ENCODE measurements at places on chromosomes 7 and 10. TPM values are rescaled to one million over a fixed set of nuclear protein-coding genes. Genes with fewer than 3 reads are reported as not detected.

The SPDYE2B gene
- 5.0 TPM for polyA plus RNA-seq

The RAB18 gene
- polyA plus RNA-seq = 106 TPM

The OPN4 gene
- polyA plus RNA-seq = not detected

The KEL gene
- 1.6 TPM for polyA plus RNA-seq

The AKR1D1 gene
- polyA plus RNA-seq = 0.13 TPM

The PRPS1L1 gene
- 0.20 TPM for polyA plus RNA-seq

The GALNT17 gene
- polyA plus RNA-seq = 5.6 TPM

The CALHM3 gene
- not detected for polyA plus RNA-seq

The LIPA gene
- 45.4 TPM for polyA plus RNA-seq

The VSIR gene
- polyA plus RNA-seq = 8.4 TPM

The EVX1 gene
- not detected for polyA plus RNA-seq

The C10orf53 gene
- polyA plus RNA-seq = not detected

The CTAGE15 gene
- 0.74 TPM for polyA plus RNA-seq

The PTPRZ1 gene
- polyA plus RNA-seq = 3.7 TPM

Data from renal pelvis (tissue), 12 donors.